ENCODE measurements at places on chromosomes 3 and 15.

GRCh38 chr15:85333132-85333831 is 47.1 kb upstream of the AKAP13 start:
- DNase-seq, result no peak

GRCh38 chr15:41483519-41483918 is 10.2 kb upstream of the ITPKA start:
- no peak for DNase-seq

DNA sequence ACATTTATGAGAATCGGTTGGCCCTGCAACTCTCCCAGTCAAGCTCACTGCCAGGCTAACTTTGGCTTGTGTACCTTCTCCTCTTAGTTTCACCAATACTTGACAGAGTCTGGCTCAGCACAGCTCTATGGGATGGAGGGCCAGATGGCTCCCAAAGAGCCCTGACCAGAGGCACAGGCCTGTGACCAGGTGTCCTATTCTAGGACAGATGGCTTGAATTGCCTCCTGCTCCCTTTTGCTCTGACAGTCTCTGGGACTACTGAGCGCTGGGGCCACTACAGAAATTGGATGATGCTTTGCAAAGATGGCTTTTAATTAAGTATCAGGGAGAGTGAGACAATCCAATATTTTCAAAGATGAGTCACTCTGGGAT is 10.3 kb upstream of the ARID3B start:
- no peak for DNase-seq

DNA sequence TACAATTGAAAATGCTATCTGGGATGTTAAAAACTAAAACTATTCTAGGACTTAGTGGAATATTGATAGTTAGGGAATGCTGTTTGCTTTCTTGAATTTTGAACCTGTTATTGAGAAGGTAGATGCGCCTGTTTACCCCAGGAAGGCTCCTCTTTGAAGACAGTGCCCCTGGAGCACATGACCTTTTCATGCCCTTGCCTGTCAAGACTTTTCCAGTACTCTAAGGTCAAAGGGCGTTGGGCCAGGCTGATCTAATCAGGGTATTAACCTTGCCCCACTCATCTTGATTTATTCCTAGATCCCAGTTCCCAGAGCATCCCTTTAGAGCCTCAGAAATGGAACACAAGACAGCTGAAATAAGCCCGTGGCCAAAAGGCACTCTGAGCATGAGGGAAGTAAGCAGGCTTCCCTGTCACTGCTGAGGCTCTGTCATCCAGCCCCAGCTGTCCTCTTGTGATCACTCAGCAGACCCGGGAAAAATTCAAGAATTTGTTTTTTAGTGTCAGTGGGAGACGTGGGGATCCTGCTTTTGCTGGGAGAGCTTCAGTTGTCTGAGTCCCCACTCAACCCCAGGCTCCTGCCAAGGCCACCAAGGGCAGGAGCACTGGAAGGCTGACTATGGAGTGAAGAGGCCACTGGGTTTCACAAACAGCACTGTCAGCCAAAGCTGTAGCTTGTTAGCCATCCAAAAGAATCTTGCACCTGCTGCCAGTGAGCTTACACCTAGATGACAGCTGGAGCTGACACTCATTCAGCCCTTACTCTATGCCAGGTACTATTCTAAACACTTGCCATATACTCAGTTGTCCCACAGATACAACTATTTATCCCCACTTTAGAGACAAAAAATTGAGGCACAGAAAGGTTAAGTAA is 169.0 kb downstream of the PGPEP1L start:
- DNase-seq, result no peak

All from BE2C (cell line).